Stimulated activated CD8-positive, alpha-beta memory T cell treated with anti-CD3 and anti-CD28 coated beads, Interleukin-2, amount 100 ng/mL, for 1 hour (primary cell): ENCODE measurements at places on chromosomes 13 and 19.

DNA sequence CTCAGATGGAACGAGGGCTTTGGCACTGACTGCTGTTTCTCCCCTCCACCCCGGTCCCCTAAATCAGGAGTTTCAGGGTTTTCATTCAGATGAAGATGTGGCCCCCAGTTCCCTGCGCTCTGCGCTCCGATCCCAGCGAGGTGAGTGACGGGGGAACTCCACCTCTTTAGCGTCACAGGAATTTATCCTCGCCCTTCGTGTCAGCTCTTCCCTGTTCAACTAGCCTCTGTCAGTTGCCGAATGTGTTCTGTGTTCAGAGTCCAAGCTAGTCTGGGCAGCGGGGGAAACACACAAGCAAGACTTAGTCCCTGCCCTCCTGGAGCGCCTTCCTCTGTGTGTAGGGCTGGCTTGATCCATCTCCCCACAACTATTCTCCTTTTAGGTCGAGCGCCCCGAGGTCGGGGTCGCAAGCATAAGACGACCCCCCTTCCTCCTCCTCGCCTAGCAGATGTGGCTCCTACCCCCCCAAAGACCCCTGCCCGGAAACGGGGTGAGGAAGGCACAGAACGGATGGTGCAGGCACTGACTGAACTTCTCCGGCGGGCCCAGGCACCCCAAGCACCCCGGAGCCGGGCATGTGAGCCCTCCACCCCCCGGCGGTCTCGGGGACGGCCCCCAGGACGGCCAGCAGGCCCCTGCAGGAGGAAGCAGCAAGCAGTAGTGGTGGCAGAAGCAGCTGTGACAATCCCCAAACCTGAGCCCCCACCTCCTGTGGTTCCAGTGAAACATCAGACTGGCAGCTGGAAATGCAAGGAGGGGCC, 1.8 kb downstream of the KMT2B start:
- DNase-seq = no peak

GRCh38 chr19:33247441-33247819, 21.8 kb upstream of the SLC7A10 start:
- no peak for DNase-seq

GRCh38 chr13:79401259-79402070, 4.6 kb downstream of the RBM26 start:
- DNase-seq = no peak

GRCh38 chr19:5953680-5954213, 24.2 kb downstream of the RANBP3 start:
- DNase-seq = no peak

GRCh38 chr13:50282016-50282415, 266.8 kb downstream of the KCNRG start:
- no peak for DNase-seq
